Substantia nigra (tissue), 51 donors: ENCODE measurements at places on chromosomes 2 and 18.

DNA sequence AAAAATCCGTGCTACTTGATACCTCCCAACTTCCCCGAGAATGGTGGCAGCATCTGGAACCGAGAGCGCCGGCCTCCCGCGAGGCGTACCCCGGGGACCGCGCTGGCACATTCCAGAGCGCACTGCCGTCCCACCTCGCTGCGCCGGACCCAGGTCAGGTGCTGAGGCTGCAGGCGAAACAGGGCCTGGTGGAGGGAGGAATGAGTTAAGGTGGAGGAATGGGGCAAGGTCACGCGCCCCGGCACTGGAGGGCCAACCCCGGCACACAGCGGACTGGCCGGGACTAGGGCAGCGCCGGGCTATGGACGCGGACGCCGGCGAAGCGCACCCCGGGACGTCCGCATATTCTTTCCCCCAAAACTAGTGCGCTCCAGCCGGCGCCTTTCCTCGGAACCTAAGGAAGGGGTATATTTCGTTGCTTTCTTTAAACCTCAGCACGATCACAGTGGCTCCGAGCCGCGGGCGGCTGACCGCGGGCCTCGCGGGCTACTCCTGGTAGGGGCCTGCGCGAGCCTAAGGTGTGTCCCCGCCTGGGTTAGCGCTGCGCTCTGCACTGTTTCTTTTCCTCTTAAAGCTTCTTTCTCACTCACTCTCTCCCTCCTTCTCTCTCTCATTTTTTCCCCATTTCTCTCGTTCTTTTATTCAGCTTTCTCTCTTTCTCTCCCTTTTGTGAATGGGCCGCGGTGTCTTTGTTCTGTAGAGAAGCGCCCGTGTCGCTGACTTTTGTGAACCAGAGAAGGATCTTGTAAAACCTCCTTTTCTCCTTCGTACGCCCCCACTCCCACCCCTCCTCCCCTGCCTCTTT lies 2.1 kb upstream of the OTX1 start:
- no peak for DNase-seq

GRCh38 chr2:69169655-69170389 lies 156.8 kb downstream of the ANTXR1 start:
- no peak for DNase-seq

- no peak for DNase-seq
Observed at GRCh38 chr2:19419211-19419880, 60.9 kb upstream of the OSR1 start.

GRCh38 chr2:135121016-135121657 lies 69.0 kb downstream of the RAB3GAP1 start:
- no peak for DNase-seq

DNA sequence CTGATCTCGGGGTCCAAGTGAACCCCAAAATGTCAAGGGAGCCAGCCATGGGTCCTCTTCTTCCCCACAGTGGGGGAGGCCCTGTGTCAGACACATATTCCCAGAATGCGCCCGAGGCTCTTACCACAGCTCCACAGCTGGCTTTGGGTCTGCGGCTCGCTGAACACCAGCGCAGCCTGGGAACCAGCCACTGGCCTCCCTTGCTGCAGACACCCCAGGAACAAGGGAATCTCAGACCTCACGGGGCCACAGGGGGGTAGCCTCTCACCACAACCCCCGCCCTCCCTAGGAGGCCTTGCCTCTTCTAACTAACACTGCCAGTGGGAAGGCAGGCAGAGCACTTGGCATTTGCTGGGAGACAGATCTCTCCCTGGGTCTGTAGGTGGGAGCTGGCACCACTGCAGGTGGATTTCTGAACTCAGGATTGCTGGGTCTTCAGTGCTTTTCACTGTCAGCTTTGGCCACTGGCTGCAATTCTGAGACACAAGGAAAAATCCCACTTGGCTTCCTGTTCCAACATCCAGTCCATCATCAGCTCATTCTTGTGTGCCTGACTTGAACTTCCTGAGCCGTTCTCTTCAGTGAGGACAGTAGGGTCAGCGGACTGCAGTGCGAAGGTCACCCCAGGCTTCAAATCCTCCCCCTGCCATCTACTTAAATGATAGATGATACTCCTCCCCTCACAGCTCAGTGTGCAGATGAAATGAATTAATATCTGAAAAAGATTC lies 128.7 kb downstream of the CAPN13 start:
- DNase-seq: no peak

- DNase-seq: no peak
Observed at GRCh38 chr18:24669502-24669901, 209.1 kb downstream of the HRH4 start.

GRCh38 chr2:217555081-217555876 lies 447.5 kb downstream of the TNS1 start:
- DNase-seq: no peak

DNA sequence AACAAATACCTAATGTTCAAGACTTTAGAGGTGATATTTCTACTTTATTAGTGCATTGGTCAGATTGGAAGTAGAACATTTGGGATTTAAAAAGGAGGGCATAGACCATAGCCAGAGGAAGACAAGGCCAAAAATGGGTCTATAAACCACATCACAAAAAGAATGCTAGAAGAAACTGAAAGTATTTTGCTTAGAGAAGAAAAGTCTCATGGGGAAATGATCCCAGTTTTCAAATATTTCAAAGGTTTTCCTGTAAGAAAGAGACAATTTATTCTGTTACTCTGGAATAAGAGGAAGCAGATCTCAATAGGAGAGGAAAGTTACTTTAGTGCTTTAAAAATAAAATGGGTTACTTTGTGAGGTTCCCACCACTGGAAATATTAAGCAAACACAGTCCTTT lies 341.4 kb downstream of the TNS1 start:
- no peak for DNase-seq

- no peak for DNase-seq
Observed at GRCh38 chr18:28287146-28287545, 110.2 kb upstream of the CDH2 start.

GRCh38 chr2:236945431-236946016 lies 140.2 kb upstream of the COPS8 start:
- DNase-seq: no peak

GRCh38 chr2:69577467-69578197 lies 65.9 kb downstream of the AAK1 start:
- DNase-seq: no peak

GRCh38 chr18:77061946-77062517 lies 70.6 kb downstream of the MBP start:
- no peak for DNase-seq

DNA sequence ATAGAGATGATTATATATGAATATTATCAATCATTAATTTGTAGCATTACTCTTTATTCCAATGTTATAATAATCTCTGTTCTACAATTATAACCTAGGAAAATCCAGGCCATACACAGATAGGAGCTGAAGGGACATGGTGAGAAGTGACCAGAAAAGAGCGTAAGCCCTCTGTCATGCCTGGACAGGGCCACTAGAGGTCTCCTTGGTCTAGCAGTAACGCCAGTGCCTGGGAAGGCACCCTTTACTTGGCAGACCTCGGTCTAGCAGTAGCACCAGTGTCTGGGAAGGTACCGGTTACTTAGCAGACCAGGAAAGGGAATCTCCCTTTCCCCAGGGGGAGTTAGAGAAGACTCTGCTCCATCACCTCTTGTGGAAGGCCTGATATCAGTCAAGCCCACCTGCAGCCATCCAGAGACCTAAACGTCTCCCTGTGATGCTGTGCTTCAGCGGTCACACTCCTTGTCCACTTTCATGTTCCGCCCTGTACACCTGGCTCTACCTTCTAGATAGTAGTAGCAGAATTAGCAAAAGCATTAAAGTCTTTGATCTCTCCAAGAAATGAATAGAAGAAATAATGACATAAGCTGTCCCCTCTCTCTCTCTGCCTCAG lies 447.5 kb upstream of the FSIP2 start:
- peak; percentile 16 for DNase-seq

DNA sequence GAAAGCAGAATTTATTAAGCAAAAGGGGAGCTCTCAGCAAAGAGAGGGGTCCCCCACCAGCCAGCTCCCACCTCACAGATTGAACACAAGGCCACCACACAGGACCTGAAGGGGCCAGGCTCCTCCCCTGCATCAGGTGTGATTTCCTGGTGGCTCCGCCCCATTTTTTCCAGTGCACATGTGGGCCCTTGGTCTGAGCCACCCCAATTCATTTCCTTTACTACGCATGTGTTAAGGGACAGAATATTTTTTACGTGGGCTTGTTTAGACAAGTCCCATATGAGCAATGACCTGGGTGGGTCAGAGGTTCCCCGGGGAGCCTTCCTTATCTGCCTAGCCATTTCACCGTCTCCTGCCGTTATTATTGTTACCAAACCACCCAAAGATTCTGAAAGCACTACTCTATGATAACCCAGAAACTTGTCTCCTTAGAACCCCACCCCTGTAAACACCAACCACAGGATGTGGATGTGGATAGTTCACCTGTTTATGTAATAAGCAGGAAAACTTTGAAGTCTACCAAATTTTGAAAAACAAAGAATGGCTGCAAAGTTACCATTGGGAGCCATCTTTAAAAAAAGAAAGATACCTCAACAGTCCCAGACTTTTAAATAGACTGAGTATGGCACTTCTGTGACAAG lies 191.7 kb downstream of the CD226 start:
- DNase-seq: no peak

- no peak for DNase-seq
Observed at GRCh38 chr18:31667185-31667584, 17.2 kb downstream of the B4GALT6 start.

GRCh38 chr2:85431570-85432205 lies 13.2 kb downstream of the SH2D6 start:
- DNase-seq: no peak

DNA sequence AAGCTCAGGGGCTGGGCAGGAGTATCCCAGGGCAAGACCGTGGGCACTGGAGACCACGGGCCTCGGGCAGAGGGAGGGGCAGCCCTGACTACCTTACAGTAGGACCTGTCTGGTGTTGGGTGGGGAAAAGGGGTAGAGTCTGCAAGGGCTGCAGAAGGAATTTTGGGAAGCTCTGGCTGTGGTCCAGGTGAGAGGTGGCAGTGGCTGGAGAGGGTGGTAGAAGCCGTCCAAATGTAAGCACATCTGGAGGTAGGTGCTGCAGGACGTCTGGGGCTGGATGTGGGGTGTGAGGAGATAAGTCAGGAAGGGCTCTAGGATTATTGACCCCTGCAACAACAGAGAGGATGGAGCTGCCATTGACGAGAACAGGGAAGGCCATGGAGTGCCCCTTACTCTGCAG lies 486.7 kb downstream of the EIPR1 start:
- DNase-seq: no peak

GRCh38 chr2:216776066-216776850 lies 80.9 kb upstream of the IGFBP5 start:
- DNase-seq: no peak

GRCh38 chr18:69981948-69982347 lies 34.3 kb upstream of the CD226 start:
- no peak for DNase-seq

- no peak for DNase-seq
Observed at GRCh38 chr2:221845021-221845365, 272.9 kb upstream of the EPHA4 start.

DNA sequence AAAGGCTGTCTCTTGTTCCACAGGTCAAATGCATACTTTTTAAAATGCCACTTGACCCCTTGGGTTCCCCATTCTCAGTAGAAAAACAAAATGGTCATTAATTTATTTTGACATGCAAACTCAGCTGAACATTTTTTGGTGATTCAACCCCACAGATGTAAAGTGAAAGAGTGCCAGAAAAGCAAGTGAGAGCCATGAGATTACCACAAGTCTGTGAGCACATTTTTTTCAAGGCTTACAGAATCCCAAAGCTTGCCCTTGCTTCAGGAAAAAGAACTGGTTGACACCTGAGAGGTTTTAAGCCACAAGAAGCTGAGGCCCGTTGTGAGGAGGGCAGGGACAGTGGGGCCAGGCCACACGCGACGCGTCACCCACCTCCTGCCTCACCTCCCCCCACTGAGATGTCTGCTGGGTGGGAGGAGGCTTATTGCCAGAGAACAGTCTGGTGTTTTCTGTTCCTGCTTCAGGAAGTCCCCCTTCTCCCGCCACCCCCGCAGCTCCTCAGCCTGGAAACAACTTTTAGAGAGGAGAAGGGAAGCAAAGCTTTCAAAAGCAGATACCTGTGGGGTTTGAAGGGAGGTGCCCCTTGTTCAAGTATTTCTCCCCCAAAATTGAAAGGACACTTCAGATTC lies 70.4 kb upstream of the CYP1B1 start:
- no peak for DNase-seq

DNA sequence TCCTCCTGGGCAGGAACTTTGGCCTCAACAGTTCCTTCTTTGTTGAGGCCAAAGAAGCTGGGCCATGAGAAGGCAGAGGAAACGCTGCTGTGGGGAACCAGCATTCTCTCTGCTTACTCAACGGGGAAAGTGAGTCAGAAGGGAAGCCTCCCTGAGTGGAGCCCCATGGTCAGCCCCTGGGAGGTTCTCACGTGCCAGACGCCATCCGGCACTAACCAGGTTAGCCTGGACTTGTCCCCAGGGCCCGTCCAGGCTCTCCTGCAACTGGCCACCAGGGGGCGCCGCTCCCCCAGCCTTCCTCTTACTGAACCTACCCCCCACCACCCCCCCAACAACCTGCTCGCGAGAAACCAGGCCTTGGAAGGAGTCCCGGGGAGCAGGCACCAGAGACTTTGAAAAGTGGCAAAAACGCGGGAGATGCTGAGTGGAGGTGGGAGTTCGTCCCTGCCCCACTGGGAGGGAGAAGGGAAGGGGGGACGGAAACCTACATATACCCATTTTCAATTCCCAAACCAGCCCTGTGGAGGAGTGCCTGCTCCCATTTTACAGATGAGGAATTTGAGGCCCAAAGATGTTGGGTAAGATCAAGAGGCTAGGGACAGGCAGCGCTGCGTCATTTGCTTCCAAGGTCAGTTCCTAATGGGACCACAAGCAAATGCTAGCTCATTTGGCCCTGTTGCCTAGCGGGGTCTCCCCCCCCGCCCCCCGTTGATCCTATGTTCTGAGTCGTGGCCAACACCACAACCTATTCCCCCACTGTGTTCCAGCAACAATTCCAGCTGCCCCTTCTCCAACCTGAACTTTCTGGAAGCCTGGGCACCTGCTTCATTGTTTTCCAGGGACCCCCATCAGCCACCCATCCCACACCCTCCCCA lies 20.0 kb downstream of the TEX44 start:
- peak; percentile 78 for DNase-seq
